Stimulated activated effector memory CD8-positive, alpha-beta T cell treated with anti-CD3 and anti-CD28 coated beads, Interleukin-12 subunit alpha, Interleukin-12 subunit beta, amount 100 ng/mL, for 72 hours (primary cell): ENCODE measurements at places on chromosomes 11 and 22.

DNA sequence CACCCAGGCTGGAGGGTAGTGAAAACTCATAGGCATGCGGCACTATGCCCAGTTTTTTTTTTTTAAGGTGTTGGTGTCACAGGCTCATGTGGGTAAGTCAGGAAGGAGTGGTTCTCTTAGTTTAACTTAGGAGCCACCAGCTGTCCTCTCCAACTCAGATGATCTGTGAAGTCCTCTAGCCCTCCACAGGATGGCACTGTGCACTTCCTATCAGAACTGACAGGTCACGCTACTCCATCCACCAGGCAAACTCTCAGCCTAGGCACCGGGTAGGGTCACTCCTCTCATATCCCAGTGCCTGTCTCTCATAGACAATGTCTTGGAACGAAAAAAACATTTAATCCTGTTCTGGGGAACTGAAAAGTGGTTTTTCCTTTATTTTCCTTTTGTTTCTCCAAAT lies 16.5 kb downstream of the NAP1L4 start:
- no peak for DNase-seq

DNA sequence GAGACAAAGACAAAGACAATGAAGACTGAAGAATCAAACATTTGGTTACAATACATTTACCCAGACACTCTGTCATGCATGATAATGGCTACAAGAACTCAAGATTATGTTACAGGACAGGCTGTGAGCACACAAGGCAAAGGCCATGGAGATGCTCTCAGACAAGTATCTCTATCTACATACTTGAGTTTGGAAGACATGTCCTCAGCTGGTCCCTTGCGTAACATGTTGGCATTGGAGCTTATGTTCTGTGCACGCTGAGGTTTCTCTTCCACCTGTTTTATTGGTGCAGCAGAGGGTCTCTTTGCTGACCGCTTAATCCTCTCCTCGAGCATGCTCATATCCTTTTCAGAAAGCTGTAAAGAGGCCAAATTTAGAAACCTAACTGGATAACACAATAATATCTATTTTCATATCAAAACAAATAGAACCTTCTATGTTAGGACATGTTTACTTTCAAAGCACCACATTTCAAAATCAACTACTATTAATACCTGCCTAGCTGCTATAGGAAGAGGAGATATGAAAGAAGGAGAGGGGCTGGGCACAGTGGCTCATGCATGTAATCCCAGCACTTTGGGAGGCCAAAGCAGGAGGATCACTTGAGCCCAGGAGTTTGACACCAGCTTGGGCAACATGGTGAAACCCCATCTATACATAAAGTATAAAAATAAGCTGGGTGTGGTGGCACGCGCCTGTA lies 41.6 kb downstream of the F2 start:
- DNase-seq, result no peak

DNA sequence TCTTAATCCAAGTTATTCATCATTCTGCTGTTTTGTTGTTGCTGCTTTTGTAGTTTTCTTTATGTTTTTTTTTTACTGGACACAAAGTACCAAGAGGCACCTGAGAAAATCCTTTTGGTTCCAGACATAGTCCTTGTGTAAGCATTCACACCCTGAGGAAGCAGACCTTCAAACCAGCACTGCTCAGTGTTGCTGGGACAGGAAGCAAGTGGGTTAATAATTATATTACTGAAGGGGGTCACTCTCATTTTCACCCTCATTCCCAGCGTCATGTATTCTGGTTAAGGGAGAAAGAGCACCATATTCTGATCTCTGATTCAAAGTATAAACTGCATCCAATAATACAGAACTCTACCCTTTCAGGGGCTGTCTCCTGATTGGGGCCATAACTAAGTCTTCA lies 5.9 kb upstream of the ALKBH3 start:
- no peak for DNase-seq

DNA sequence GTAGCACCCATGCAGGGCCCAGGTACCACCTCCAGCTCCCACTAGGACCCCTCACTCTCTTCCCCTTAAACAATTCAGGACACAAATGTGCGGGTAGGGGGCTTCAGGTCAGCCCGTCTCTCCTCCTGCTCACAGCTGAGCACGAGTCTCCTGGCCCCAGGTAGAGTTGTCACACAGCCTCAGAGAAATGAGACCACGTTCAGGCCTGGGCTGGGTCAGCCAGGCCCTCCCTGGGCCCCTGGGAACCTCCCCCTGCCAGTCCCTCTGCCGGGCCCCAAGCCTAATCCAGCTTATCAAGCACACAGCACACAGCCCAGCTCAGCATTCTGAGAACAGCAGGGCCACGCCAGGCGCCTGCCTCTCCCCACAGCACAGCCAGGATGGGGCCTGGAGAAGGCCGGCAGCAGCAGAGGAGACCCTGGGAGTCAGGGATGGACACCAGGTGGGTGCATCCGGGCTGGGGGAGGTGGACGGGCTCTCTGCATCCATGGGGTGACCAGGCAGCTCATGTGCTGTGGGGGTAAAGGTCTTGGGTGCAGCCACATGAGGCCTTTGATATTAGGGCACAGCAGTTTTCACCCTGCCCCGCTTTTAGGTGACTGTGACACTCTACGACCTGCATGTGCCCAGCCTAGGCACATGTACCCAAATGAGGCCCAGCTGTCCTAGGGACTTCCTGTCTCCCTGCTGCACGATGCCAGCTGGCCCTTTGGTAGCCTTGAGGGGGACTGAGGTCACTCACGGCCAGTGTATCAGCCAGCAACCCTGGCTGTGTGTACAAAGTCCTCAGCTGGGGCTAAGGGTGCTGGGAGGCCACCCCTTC lies 87.0 kb downstream of the MORC2 start:
- no peak for DNase-seq

GRCh38 chr11:79078456-79078855 lies 362.4 kb downstream of the TENM4 start:
- no peak for DNase-seq

DNA sequence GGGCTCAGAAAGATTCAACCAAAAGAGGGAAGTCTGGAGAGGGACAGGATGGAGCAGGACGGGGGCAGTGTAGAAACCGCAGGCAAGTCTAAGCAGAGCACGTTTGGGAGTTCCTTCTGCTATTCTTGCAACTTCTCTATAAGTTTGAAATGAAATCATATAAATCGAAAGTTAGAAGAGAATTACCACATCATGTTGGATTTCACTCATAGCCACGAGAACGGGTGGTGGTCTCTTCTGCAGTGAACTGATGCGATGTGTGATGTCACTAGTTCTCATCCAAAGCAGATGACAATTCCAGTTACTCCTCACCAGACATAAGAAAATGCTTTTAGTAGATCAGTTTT lies 36.0 kb downstream of the KCNQ1 start:
- DNase-seq, result no peak

GRCh38 chr22:45571089-45571488 lies 68.4 kb downstream of the FBLN1 start:
- DNase-seq, result no peak

DNA sequence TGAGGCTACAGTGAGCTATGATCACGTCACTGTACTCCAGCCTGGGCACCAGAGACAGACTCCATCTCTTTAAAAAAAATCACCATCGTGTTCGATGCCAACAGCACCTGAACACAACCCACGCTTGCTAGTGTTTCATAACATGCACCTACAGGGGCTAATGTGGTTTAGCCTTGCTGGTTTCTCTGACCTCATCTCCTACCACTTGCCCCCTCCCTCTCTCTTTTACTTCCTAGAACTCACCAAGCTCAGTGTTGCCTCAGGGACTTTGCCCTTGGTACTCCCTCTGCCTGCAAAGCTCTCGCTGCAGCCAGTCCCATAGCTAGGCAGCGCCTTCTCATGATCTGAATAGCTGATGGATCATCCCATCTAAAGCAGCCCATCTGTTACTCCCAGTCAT lies 99.8 kb downstream of the FBXO7 start:
- DNase-seq, result no peak

DNA sequence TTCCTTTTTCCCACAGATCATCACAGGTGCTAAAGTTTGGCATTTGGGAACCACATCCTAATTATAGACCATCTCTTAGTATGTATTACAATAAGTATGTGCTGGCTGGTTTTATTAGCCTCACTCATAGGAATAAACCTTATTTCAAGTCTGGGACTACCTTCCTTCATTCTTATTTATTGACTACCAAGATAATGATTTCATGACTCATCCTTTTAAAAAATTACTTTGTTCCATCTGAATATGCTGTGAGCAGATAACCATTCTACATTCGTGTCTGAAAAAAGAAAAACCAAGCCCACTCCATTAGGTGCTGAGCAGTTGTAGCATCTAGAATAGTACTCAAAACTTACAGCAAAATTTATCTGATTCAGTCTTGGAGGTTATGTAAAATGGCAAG lies 12.3 kb downstream of the TNRC6B start:
- no peak for DNase-seq

GRCh38 chr11:36253238-36253637 lies 36.0 kb downstream of the COMMD9 start:
- no peak for DNase-seq

DNA sequence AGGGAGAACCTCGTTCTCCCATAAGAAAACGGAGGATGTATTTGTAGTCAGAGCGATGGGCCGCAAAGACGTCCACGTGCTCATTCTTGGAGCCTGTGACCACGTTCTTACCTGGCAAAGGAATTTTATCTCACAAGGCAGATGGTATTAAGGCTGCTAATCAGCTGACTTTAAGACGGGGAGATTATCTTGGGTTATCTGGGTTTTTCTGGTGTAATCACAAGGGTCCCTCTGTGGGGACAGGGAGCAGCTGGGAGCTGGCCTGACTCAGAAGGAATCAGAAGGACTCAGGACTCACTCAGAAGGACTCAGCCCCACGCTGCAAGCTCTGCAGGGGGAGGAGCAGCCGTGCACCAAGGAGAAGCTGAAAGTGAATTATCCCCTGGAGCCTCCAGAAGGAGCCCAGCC lies 7.5 kb upstream of the SIGIRR start:
- no peak for DNase-seq

- DNase-seq, result no peak
These were observed 61.4 kb upstream of the KIRREL3 start for GRCh38 chr11:127061947-127062346.

- DNase-seq, result no peak
These were observed 149.5 kb downstream of the PGR start for GRCh38 chr11:100980156-100980555.

- DNase-seq, result no peak
These were observed 23.7 kb upstream of the MS4A6A start for GRCh38 chr11:60206616-60207015.

GRCh38 chr11:74896311-74896710 lies 52.6 kb downstream of the XRRA1 start:
- DNase-seq, result no peak

DNA sequence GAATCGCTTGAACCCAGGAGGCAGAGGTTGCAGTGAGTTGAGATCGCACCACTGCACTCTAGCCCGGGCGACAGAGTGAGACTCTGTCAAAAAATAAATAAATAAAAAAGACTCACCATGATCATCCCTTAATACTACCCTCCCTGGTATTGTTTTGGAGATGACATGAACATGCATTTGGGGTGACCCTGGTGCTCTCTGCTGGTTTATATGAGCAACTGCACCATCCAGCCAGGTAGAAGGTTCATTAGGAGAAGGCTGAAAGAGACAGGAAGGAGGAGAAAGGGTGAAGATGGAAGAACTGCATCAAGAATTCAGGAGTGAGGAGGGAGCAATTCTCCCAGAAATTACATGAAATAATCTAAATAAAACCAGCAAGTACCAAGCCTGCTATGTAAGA lies 37.8 kb downstream of the SLC5A1 start:
- no peak for DNase-seq

GRCh38 chr22:44424867-44425693 lies 73.0 kb downstream of the RTL6 start:
- no peak for DNase-seq
